ENCODE measurements at places on chromosomes 4 and X.

DNA sequence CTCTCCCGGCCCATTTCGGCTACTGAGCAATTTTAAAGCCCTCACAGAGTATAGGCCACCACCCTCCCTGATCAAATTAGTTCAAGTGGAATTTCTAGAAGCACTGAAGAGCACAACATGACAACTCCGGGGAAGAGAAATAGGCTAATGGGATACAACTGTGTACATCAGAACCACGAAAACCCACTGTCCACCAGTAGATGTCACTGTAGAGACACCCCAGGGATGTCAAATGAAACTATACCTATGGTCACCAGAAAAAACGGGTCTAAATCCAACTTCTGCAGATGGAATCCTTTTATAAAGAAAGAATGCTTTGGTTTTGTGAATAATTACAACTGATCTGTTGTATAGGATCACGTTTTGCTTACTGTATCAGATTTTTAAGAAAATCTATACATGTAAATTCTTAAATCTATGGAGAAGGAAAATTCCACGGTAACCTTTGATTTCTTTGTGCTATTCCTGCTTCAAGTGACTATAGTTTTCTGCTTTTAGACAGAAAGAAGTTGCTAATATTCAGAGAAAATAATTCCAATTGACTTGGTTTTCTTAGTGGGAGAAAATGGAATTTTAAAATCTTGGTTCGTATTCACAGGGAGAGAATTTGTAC, 29.5 kb upstream of the MAP3K15 start:
- DNase-seq: no peak

DNA sequence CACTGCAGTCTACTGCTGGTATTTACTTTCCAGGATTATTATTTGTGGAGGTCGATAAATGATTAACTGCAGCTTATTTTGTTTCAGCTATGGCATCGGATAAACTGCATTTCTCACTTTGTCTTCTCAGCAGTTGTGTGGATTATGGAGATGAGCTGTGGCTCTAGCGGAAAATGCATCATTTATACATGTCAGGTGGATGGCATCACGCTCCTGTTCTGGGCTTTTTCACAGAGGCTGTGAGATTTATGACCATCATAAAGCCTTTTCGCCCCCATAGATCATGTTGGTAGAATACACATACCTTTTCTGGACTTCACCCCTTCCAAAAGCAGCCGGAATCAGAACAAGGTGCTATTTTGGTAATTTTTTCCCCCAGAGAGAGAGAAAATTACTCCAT, 118.8 kb upstream of the MAGEB18 start:
- DNase-seq: no peak

DNA sequence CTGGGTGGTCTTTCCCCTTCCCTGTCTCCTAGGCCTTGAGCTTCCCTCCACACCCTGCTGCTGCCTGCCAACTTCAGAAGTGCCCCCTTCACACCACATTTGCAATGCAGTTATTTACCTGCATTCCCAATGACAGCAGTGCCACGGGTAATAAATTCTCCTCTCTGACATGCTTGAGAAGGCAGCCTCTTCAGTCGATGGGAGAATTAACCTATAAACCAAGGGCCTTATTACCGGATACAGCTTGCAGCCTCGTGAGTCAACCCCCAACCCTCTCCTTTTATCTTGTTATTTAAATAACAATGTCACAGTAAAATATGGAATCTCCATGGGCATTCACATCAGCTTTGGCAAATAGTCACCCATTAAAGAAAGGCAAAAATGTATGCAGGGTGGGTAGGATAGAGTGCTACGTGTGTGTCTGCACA, 34.7 kb upstream of the LGI2 start:
- DNase-seq: no peak

GRCh38 chr4:75698162-75698962, 25.2 kb upstream of the G3BP2 start:
- DNase-seq: no peak

DNA sequence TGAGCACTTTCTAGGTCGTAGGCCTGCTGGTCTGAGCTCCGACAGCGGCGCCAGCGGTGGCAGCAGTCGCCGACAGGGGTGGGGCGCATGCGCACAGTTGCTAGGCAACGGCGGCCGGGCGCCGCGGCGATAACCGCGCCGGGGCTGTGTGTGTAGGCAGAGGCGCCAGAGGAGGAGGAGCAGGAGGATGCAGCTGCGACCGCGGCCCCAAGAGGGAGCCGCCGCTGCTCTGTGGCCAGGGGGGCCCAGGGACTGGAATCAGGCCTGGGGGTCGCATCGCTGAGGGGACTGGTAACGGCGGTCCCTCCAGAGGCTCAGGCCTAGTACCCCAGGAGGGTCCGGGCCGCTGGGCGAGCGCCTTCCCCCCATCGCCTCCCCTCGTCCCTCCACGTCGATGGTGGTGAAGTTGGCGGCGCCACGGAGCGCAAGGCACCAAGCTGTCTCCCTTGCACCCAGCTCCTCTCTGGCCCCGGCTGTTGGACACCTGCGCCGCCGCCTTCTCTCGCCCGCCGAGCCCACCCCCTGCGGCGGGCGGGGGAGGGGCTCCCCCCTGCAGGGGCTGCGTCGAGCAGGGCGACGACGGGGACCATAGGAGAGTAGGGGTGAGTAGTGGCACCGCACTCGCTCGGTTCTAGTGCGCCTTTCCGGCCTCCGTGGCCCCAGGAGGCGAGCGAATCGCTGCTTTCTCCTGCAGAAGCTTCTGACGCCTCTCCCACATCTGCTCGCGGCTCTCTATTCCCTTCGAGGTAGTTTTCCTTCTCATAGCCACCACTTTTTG, 58.6 kb upstream of the ZC4H2 start:
- peak; percentile 57 for DNase-seq

DNA sequence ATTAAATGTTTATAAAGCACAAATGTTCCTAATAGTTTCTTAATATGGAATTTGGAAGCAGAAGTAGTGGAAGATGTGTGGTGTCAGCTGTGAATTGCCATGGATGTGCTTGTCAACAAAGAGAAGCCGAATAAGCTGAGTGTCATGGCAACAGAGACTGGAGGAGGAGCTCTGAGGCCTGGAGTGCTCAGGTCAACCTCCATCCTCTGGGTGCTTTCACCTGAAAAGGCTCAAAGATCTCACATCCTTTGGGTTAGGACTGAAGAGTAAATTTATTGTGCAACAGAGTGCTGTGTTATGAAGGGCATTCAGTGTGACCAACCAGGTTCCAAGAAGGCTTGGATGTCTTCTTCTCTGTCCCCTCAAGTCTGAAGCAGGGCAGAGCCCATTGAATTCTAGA, 18.7 kb downstream of the SGMS2 start:
- no peak for DNase-seq

DNA sequence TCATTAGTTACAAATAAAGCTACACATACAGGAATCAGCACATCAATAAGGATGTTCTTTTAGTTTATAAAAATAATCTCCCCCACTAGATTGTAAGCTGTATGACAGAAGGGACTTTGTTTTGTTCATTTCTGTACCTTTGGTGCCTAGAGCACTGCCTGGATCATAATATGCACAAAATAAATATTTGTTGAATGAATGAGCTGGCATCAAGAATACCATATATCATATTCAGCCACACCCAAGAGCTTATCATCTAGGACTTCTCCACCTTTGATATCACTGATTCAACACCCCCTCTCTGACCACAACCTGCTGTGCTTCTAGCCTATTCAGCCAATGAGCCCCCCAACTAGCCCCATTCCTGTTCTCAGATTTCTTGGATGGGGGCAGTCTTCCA, 10.6 kb downstream of the SYTL4 start:
- DNase-seq: no peak

GRCh38 chr4:175048111-175048784, 130.1 kb downstream of the ADAM29 start:
- no peak for DNase-seq

DNA sequence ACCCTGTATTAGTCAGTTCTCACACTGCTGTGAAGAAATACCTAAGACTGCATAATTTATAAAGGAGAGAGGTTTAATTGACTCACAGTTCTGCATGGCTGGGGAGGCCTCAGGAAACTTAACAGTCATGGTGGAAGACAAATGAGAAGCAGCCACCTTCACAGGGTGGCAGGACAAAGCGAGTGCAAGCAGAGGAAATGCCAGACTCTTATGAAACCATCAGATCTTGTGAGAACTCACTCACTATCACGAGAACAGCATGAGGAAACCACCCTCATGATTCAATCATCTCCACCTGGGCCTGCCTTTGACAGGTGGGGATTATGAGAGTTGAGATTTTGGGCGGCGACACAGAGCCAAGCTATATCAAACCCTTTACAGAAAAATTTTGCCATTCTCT, 722.4 kb downstream of the RAB28 start:
- DNase-seq: no peak

DNA sequence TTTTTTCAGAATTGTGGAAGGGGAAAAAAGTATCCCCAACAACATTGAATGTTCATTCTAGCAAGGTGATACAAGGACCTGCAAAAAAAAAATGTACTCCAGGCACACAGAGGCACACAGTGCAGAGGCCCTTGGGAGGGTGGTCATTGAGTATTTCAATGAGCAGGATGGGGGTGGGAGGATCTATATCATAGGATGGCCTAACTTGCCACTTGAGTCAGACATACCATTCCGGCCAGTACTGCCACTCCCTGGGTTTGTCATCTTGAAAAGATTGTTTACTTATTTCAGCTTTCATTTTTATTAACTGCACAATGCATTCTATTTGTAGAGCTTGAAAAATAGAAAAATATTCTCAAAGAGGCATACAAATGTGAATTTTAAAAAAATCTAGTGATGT, 18.7 kb downstream of the ZNF595 start:
- DNase-seq: no peak

DNA sequence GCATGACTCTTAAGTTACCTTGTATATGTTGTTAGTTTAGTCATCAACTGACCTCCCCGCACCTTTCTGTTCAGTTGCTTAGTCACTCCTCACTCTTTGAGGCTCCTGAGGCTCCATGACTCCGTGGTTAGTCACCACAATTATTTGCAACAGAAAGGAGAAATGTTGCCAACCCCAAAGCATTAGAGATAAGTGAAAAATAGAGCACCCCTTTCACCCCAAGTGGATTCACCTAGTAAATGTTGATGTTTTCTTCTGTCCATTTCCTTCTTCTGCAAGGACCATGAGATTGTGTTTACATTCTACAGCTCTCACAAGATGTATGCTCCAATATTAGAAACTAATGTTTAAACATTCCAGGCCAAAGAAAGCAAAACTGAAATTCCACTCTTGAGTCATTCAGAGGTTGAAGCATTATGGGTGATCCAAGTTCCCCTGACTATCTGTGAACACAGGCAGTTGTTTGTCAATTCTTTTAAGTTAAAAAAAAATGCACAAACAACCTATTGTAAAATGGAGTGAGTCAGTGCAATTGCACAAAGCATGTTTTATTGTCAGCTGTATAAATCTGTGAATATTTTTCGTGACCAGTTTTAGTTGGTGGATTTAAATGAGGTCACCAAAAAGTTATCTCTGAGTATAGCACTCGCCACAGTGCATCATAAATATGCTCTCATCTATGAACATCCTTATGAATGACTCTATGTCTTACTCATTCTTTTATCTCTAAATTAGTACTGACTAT, 552.4 kb upstream of the MAGEB2 start:
- DNase-seq: no peak

GRCh38 chrX:118847676-118848075, 24.1 kb downstream of the ZCCHC12 start:
- DNase-seq: no peak

DNA sequence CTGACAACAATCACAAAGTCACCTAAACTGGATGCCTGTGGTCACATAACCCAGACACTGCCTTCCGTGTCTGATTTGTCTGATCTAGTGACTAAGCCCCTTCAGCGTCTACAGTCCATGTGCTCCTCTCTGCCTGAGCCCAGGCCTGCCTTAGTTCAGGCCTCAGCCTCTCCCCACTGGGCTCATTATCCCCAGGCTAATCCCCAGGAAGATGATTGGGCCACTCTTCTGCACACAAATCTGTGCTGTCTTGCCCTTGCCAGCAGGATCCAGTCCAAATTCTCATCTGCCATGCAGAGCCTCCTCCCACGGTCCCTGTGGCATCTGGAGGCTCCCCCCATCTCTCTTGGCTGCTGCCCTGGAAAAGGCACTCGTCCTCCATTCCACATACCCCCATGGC, 96.5 kb downstream of the SLC2A9 start:
- no peak for DNase-seq
